ENCODE measurements at places on chromosomes 7 and 10.

DNA sequence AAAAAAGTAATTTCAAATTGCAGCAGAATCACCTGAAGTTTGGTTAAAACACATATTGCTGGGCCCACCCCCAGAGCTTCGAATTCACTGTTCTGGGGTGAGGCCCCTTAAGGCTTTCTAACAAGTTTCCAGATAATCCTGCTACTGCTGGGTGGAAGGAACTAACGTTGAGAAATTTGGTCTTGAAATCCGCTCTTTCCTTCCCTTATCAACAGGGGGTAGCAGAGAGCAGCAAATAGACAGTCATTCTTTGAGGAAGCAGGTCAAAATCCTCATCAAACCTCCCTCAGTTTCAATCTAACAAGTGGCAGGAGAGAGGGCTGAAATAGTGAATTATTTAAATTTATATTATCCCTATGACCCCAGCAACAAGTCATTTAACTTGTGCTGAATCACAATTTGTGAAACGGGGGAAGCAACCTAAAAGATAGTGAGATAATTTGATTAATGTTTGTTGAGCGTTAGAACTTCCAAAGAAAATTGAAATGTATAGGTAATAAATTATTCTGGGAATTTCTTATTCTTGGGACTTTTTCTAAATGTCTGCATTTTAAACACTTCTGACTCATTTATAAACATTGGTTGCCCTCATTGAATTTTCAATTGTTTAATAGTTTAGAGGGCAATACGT is 21.7 kb upstream of the MALSU1 start:
- peak; percentile 34 for DNase-seq

DNA sequence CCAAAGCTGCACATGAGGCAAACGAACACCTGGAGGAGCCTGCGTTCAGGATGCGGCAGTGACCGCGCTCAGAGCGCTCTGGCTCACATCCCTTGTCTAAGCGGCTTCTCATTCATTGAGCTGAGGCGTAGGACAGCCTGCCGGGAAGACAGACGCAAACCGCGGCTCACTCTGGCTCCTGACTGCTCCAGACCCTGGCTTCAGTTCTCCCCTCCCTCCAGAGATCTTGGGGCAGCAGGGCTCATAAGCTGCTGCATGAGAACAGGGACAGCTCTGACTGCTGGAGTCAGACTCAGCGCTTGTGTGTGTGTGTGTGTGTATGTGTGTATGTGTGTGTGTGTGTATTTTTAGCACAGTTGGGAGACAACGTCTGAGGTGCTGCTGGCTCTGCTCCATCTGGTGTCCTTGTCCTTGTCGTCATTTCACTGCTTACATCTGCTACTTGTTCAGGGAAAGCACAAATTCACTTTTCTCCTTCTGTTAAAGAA is 15.8 kb upstream of the LYZL2 start:
- DNase-seq: no peak

DNA sequence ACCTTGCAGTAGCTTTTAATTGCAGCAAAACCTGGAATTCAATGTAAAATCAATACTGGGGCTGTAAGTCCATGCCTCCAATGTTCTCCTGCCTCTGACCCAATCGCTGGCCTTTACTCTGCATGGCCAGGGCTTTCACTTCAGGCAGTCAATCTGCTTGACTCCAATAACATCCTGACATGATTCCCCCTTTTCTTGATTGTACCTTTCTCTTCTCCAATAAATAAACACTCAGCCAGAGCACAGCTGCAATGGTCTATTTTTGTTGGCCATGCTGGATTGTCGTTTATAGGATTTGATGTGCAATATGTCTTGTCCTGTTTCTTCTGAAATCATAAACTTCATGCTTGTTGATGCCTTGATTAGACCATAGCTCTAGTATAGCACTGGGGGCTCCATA is 97.8 kb upstream of the COL1A2 start:
- no peak for DNase-seq

DNA sequence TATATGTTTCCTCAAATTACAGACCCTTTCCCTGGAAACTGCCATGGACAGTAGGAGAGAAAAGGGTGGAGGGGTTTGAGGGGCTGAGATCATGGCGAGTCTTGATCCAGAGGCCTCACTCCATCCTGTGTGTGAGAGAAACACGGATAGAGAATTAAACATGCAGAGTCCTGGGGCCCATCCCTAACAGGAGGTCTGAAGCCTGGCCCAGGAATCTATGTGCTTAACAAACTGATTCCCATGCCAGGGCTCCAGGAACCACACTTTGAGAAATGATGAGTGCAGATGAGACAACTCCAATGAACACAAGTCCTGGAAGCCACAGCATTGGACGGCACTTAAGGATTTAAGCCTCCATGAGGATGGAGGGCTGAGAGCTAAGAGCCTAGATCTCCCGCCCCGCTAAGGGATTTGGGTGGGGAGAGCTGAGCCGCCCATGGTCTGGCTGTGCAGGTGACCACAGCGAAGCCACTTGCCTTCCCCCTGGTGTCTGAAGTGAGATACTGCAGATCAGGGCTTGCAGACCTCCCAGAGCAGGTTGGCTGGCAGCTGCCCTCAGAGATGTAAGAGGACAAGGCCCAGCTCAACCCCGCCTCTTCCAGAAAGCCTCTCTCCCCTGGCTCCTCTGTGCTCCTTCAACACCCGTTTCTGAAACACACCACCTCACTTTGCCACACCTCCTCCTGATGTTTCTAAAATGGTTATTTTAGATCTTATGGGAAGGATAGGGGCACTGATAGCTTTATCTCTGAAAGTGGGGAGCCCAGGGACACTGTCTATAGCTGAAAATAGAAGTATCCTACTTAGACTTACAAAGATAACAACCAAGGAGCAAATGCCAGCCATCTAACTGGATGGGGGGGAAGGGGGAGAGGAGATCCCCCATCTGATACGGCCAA is 24.8 kb upstream of the EIF5AL1 start:
- no peak for DNase-seq

DNA sequence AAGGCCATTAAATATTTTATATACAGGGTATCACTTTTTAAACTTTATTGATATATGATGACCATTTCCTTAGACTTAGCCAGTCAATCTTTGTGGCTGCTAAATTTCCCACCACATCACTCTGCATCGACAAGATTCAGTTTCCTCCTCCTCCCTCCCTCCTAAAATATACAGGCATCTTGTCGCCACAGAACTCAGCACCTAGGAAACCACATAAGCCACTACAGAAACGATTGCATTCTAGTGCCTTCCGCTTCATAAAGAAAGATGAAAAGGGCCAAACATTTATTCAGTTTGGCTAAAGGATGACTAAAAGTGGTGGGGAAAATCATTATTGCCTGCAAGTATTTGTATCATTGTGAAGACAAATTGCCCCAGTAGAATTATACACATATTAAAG is 30.7 kb downstream of the ERCC6 start:
- DNase-seq: no peak

GRCh38 chr7:36625247-36625646 is 99.0 kb downstream of the AOAH start:
- DNase-seq: no peak

DNA sequence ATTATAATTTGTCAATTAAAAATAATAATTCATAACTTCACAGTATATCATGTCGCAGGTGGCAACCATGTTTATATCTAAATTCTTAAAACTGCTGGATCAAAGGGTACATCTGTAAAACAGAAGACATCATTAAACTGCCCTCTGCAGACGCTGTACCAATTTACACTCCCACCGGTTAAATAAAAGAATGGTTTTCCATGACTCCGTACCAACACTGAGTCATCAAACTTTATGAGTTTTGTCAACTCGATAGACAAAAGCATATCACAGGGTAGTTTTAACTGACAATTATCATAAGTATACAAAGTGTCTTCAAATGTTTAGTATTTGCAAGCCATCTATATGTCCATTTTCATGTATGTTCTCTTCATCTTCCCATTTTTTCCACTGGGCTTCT is 5.7 kb upstream of the GSTK1 start:
- DNase-seq: no peak

- no peak for DNase-seq
Measured at GRCh38 chr7:87687653-87688254, 59.6 kb downstream of the RUNDC3B start.

- DNase-seq: no peak
Measured at GRCh38 chr10:76172020-76172419, 740.6 kb downstream of the LRMDA start.

DNA sequence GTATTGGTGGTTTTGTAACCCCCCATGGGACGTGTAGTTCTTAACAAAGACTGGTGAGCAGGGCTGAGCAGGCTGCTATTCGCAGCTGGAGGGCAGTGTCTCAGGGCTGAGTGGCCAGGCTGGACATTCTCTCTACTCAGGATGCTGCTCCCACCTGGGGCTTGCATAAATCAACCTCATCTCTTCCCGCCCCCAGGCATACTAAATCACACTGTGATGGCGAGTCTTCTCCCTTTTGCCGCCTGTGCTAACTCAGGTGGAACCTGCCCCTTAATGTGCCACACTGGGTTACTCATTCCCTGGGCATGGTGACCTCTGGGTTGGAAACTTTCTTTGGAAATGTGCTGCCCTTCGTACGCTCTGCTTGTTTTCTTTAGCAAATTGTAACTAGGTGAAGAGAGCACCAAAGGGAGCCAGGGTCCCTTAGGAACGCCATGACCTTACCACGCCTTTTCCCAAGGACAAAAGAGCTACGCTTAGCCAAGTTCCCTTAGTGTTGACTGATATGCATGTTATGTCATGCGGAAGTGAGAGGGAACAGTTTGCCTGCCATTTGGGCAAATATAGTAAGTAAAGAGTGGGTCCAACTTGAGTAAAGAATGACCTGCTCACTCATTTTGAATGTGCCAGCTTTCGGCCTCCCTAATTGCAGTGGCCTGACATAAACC is 40.4 kb upstream of the COBL start:
- DNase-seq: no peak

- no peak for DNase-seq
Measured at GRCh38 chr7:117777335-117778142, 95.7 kb downstream of the CTTNBP2 start.

DNA sequence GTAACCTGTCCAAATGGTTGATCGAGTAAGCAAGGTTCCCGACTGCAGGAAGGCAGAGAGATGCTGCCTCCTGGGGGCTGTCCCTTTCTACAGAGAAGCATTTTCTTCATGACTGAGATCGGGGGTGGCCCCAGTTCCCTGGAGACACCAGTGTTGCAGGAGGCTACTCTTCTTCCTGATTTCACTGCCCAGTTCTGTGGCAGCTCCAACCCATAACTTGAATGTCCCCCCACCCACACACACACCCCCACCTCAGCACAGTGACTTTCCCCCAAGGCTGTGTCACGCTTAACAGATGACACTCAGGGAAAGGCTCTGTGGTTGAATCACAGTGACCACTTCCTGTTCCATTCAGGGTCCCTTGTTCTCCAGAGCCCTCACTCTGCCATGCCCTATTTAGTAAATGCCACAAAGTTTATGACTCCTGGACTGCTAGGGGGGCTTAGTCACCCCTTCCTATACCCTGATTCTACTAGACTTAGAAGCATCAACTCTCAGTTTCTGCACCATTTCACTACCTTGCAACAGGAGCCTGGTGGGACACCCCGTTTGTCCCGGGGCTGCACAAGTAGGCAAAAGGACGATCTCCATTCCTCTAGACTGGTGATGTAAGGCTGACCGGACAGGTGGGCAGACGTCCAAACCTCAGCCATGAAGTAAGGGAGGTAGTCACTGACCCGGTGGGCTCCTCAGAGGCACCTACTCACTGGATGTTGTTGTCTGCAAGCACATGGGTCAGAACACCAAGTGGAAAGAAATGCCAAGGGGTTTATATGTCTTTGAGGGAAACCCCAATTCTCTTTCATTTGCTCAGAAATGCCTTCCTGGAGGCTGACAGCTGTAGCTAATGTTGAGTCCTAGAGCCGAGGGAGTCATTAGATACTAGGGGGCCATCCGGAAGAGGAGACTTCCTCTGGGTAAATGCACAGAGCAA is 31.3 kb upstream of the SMC3 start:
- no peak for DNase-seq

DNA sequence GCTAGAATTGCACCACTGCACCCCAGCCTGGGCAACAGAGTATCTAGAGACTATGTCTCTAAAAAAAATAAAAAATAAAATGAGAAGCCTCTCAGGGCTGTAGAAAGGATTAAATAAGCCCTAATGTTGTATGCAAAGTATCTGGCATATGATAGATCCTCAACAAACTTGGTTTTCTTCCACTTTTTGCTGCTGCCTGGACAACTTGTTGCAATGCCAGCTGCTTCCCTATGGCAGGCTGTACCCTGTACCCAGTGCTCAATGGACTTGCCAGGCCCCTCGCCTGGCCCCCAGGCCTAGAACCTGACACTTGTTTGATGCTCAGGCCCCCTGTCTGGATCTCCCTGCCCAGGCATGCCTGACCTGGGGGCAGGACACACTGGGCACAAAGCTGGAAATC is 28.5 kb upstream of the CDH23 start:
- no peak for DNase-seq

DNA sequence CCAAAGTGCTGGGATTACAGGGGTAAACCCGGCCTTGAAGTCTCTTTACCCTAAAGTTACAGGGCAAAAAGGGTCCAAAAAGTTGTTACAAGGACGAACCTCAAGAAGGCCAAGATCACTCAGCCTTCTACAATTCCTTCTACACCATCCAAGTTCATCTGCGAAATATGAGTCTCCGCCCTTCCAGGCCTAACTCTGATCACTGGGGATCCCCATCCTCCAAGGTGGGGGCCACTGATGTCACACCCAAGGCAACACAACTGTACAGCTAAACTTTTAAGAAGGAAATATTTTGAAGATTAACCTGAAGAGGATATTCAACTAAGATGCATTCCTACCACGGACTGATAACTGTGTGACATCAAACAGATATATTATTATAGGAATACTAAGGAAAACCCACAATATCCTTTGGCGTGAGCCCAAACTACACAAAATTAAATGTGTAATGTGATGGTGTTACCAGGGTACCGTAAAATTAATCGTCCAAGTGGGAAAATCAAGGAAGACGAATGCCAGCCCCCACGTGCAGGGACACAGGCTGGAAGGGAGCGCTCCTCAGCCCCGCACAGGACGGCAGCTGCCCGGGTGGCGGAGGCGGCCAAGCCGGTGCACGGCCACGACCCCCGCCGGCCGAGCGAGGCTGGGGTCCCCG is 1.0 kb downstream of the PAXIP1 start:
- DNase-seq: no peak

GRCh38 chr7:157544226-157544625 is 207.4 kb downstream of the DNAJB6 start:
- no peak for DNase-seq

GRCh38 chr10:107803546-107803945 is 639.0 kb upstream of the SORCS1 start:
- no peak for DNase-seq

- DNase-seq: no peak
Measured at GRCh38 chr10:26681076-26681475, 16.4 kb upstream of the PDSS1 start.

DNA sequence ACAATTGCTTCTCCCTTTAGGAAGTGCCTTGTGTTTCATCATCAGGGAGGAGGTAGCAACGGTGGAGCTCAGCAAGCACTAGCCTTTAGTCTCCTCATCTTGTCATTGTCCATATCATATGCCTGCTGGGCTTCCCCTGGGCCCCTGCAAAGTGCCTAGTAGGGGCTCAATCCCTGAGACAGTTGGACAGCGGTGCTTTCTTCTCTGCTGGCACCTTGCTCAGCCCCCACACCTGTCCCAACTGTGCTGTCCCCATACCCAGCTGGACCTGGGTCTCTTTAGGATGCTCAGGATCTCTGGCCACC is 5.5 kb downstream of the SMARCD3 start:
- DNase-seq: no peak
